Bronchial epithelial cell (primary cell): ENCODE measurements at places on chromosomes 2 and 18.

- peak; percentile 65 for DNase-seq
Observed at GRCh38 chr18:65753520-65753919, 2.7 kb downstream of the CDH7 start.

DNA sequence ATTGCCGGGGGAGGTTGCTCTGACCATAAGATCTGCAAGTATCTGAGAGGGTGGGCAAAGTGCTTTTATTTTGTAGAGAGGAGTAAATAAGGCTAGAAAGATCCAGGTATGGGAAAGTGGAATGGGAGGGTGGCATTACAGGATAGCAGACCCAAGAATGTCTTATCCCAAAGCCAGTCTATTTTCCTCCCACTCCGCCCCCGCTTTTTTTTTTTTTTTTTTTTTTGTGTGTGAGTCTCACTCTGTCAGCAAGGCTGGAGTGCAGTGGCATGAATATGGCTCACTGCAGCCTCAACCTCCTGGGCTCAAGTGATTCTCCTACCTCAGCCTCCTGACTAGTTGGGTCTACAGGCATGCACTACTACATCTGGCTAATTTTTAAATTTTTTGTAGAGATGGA is 31.5 kb downstream of the ARID5A start:
- no peak for DNase-seq

DNA sequence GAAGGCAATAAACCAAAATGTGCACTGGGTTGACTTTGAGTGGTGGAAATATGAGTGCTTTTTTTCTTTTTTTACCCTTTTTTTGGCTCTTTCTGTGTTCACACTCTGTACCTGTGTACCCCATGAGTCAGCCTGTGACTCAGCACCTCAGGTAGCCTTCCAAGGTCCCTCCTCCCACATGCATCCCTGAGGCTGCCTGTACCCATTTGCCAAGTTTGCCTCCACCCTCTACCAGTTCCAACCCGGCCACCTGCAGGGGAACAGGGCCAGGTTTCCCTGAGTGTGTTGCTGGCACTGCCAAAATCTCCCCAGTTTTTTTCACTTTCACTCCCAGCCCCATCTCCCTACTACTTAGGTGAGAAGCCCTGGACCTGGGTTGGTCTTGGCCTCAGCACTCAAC is 14.0 kb downstream of the CXCR1 start:
- DNase-seq = peak; percentile 92

DNA sequence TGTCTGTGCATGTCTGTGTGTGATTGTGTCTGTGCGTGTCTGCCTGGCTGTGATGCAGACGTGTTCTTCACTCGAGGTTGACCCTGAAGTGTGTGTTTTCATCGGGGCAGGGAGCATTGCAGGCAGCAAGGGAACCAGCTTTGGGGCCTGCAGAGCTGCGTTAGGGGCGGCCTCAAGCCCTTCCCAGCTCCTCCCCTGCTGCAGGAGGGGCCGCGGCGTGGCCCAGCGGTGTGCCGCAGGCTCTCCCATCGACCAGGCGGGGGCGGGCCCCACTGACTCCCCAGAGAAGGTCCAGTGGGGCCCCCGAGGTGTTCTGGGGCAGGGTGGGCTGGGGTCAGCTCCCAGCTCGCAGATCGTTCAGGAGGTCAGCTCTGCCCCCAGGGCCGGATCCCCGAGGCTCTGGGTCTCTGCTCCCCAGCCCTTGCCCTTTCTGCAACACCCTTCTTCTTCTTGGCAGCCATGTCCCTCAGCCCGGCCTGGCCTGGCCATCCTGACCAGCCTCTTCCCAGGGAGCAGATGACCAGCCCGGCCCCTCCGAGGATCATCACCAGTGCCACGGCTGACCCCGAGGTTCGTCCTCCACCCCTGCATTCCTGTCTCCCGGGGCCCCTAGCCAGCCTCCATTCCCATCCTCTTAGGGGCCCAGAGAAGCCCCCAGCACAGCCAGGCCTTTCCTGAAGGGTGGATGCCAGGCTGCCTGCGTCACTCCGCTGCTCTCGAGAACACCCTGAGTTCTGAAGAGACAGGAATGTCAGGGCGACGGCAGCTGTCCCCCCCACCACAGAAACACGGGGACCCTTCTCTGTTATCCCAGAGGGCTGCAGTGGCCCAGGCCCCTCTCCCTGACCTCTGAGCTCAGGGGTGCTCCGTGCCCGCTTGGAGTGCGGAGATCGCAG is 11.1 kb upstream of the KLHL30 start:
- no peak for DNase-seq

GRCh38 chr18:52060607-52061304 is 279.2 kb upstream of the DCC start:
- no peak for DNase-seq

- DNase-seq = no peak
Observed at GRCh38 chr18:45084206-45084605, 403.5 kb downstream of the SETBP1 start.

DNA sequence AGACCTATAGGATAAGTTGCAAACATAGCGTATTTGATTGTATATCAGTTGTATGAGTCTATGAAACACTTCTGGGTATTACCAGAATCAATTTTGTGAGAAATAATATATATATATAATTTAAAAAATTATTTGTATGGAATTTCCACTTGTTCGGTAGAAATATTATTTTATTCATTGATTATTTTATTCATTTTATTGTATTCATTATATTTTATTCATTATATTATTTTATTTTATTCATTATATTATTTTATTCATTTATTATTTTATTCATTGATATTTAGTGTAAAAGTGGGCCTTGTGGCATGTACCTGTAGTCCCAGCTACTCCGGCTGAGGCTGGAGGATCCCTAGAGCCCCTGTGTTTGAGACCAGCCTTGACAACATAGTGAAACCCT is 268.9 kb downstream of the ZNF407 start:
- no peak for DNase-seq

DNA sequence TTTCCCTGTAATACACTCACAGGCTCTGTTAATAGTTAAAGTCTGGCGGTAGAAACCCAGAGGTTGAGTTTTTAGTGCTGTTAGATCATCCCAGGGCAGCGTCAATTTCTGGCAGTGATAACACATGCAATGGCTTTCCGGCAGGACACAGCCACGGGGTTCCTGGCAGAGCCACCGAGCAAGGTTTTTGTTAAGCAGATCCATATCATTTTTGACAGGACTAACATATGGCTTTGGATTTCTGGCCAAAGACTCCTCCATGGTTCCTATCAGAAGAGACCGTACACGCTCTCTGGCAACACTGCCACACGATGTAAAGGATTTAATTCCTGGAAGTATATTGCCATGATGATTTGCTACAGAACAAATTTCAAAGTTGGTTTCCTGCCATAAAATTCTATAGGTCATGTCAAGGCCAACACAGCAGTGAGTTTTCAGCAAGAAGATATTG is 854.3 kb downstream of the LRRTM4 start:
- DNase-seq = no peak

DNA sequence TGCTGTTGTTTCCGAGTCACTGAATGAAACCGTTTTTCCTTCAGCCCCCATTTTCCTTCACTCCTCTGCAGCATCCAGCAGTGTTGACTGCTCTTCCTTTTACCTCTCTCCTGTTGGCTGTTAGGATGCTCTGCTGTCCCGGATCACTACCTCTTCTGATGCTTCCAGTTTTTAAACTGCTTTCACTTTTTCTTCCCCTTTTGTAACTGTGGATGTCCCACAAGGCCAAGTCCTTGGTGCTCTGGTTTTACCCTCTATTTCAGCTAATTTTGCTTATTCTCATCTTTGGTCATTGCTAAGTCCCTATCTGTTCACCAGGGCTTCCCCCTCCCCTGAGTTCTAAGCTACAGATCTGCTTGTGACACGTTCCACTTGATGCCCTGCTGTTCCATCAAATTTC is 39.4 kb upstream of the MAP4K3 start:
- no peak for DNase-seq

- DNase-seq = no peak
Observed at GRCh38 chr2:233156001-233156400, 95.5 kb upstream of the ATG16L1 start.

- DNase-seq = peak; percentile 21
Observed at GRCh38 chr2:123513351-123513750, 511.7 kb upstream of the CNTNAP5 start.

DNA sequence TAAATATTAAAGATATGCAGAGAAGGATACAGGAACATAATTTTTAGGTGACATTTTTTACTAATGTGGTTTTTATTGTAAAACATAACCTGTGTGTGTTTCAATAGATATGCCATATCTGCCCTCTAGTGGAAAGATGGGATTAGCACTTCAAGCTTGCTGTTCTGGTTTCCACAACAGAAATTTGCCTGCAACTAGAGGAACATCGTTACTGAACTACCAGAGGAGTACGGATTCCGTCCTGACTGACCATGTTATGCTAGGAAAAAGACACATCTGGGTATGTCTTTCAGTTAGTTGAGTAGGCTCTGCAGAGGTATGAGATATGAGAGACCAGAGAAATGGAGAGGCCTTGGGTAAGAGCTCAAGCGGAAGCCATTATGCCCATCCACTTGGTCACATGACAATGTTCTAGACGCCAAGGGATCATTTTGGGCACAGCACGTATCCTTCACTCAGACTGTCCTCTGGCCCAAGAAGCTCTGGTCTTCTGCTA is 104.9 kb downstream of the MBD2 start:
- peak; percentile 72 for DNase-seq

- DNase-seq = peak; percentile 87
Observed at GRCh38 chr2:10137053-10137843, 14.7 kb downstream of the RRM2 start.

DNA sequence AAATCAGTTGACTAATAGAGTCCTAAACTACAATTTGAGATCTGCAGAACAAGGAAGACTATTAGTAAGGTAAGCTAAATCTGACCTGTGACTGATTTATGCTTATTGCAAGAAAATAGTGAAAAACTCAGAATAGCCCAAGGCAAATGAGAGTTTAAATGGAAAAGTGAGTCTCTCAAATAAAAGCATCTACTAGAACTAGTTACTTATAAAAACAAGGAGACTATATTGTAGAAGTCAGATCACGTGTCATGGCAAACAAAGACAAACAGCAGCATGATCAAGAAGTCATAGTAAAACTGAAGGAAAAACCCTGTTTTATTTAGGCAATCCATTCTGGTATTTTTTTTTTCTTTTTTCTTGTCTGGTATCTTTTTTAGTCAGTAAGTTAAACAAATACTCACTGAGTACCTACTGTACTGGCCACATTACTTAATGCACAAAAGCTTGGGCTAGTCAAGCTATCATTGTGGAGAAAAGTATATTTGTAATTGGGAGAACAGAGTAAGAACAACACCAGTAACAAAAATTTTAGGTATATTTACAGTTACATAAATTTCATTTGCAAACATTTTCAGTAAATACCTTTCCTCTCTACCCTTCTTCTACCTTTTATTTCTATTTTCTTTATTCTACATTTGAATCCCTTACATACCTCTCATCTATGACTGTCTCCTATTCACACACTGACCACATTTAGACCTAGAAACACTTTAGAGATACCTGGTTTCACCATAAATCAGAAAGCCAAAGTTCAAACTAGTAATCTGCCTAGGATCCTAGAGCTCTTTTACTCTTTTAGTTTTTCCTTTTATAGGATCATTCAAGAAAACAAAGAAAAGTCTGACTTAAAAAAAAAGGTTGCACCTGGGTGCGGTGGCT is 23.7 kb downstream of the CCDC88A start:
- DNase-seq = no peak

DNA sequence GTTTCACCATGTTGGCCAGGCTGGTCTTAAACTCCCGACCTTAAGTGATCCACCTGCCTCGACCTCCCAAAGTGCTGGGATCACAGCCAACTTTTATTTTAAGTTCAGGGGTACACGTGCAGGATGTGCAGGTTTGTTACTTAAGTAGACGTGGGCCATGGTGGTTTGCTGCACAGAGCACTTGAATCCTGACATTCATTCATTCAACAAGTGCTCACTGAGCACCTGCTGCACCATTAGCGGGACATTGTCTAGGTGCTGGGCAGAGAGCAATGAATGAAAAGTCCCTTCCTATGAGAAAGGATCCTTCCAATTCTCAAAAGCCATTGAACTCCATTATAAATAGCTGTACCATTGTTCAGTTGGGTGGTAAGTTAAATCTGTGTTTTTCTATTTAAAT is 31.0 kb downstream of the TGFA start:
- no peak for DNase-seq

DNA sequence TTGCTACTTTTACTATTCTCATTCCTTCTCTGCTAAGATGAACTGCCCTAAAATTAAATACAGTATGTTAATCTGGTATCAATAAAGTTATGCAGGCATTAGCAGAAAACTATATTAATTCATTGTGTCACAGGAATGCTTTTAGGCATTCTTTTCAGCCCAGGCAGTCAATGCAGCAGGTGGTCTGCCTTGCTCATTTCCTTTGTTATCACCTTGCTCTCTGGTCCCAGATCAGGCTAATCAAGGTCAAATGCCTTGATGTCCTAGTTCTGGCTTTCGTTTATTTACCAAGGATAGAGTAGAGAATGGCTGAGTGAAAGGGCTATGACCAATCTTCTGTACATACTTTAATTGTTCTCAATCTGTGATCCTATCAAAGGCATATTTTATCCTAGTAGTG is 1023.6 kb downstream of the TMEM182 start:
- no peak for DNase-seq

DNA sequence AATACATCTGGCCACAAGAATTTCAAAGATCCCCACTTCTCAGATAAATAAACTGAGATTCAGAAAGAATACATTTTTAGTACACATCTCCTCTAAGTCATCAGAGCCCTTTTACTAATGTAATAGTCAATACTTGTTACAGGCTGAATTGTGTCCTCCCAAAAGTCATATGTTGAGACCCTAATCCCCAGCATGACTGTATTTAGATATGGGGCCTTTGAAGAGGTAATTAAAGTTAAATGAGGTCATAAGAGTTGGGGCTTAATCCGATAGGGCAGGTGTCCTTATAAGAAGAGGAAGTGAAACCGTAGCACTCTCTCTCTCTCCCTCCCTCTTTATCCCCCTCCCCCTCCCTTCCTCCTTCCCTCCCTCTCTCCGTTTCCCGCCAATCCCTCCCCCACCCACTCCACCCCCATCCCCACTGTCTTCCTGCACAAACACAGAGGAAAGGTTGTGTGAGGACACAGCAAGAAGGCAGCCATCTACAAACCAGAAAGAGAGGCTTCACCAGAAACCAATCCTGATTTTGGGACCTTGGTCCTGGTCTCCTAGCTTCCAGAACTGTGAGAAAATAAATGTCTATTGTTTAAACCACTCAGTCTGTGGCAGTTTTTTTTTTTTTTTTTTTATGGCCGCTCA is 66.6 kb upstream of the ZNF397 start:
- DNase-seq = no peak

- no peak for DNase-seq
Observed at GRCh38 chr2:8139668-8140200, 542.1 kb upstream of the ID2 start.

- no peak for DNase-seq
Observed at GRCh38 chr2:113174376-113174750, 592 bp downstream of the PSD4 start.

GRCh38 chr2:136751406-136751805 is 13.9 kb upstream of the THSD7B start:
- DNase-seq = no peak

GRCh38 chr2:169818241-169818640 is 6.5 kb downstream of the METTL5 start:
- peak; percentile 72 for DNase-seq
